ENCODE measurements at places on chromosomes 3 and 15. TPM values are rescaled to one million over a fixed set of nuclear protein-coding genes. Genes with fewer than 3 reads are reported as not detected.
A peak's percentile ranks its signal among the peaks of the same experiment; 100 is the strongest.

ZXDC gene
- total RNA-seq = 29.8 TPM

- DNase-seq = peak; percentile 28
These were observed 109.6 kb downstream of the ADCY5 start for GRCh38 chr3:123339302-123339701.

GRCh38 chr3:73656241-73656890 is 31.6 kb upstream of the PDZRN3 start:
- DNase-seq = no peak

- DNase-seq = no peak
These were observed 125.8 kb downstream of the LPP start for GRCh38 chr3:188279502-188280335.

CCDC33 gene
- 4.7 TPM for total RNA-seq

GRCh38 chr15:90334304-90334731 is 17.8 kb upstream of the ZNF774 start:
- DNase-seq = no peak

- DNase-seq = no peak
These were observed 564.5 kb upstream of the ADAMTS9 start for GRCh38 chr3:65252266-65252665.

DNA sequence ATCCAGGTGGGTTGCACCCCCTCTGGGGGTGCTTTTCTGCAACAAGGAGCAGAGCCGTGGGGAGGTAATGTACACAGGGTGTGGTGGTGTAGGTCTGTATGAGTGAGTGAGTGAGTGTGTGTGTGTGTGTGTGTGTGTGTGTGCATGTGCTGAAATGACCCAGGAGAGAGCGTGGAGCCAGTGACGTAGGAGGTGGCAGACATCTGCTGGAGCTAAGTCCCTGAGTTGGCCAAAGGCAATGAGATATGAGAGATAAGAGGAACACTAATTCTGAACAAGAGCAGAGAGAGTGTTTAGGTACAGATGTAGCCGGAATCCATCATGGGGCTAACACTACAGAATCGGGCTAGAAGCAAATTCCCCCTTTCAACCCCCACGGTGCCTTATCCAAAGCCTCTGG is 27.6 kb downstream of the BDH1 start:
- DNase-seq = peak; percentile 75

STRA6 gene
- 26.2 TPM for total RNA-seq

GRCh38 chr15:22265056-22265945 is 185.0 kb downstream of the OR4M2 start:
- DNase-seq = no peak

- no peak for DNase-seq
These were observed 142.6 kb downstream of the PLCH1 start for GRCh38 chr3:155602307-155602706.

GRCh38 chr15:73771385-73772045 is 18.4 kb upstream of the INSYN1 start:
- DNase-seq = peak; percentile 78

TMEM202 gene
- total RNA-seq = not detected

DNA sequence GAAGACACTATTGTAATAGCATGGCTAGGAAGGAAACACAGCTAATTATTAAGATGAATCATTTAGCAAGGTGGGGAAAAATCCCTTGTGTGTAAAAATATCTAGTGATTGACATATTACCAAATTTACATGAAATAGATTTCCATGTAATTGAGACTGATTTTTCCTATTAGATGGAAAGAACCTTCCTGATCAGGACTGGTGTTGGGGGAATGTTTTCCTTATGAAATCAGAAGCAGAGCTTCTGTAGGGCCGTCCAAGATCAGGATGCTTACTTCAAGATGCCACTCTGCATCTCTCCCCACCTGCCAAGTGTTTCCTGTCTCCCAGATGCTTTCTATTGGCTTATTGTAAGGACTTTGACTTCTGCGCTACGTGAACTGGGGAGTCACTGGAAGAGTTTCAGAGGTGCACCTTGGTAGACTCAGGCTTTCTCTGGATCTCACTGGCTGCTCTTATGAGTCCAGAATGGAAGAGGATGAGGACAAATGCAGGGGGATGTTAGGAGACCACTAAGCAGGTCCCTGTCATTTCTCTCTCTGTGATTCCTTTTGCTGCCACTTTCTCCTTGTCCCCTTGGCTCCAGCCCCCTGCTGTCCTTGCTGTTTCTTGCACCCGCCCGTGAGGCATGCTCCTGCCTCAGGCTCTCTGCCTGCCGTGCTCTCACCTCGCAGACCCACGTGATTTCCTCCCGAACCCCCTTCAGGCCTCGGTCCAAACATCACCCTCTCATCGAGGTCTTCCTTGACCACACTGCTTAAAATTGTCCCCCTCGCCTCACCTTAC is 30.1 kb downstream of the BTD start:
- no peak for DNase-seq

- peak; percentile 68 for DNase-seq
These were observed 14.9 kb downstream of the ACOX2 start for GRCh38 chr3:58521917-58522631.

CPB1 gene
- not detected for total RNA-seq

DNA sequence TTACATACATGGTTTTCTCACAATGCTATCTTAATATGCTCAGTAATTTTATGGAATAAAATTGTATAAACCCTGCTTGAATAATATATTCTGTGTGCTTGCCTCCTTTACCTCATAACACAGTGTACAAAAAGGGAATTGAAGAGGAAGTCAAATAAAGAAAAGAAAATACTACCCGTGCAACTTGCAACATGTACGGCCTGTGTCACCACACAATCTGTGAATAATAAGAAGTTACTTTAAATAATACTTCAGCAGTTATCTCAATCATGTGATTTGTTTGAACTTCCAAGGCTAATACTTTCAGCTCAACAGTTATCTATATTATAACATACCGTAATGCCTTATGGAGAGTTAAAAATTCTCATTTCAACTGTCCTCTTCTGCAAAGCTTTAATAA is 58.1 kb upstream of the SATB1 start:
- no peak for DNase-seq

DNA sequence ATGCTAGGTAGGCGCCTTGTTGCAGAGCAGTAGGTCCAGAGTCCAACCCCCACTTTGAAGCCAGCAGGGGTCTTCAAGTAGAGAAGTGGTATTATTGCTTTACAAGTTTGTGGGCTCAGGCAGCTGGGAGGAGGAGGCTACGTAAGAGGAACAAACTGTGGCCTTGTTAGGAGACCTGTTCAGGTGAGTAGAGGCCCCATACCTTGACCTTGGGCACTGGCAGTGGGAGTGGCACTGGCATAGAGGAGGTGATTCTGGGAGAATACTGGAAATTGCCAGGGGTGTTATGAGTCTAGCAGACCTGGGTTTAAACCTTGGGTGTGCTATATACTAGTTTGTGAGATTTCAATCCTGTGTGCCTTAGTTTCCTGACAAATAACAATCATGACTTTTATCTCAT is 34.6 kb upstream of the SCAANT1 start:
- no peak for DNase-seq

DNA sequence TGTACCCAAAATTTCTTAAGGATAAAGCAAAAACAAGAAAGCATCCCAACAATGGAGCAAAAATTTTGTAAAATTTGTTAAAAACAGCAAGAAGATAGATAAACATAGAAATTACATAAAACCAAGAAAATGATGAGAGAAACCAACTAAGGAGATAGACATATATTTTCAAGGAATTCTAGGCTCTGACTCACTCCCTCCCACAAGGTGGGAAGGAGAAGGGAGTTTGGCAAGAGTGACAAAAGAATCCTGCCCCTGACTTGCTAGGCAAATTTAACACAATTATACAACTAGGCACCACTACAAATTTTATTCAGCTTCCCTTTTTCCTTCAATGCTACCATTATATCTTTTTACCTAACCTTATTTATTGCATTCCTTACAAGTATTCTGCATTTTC is 70.9 kb downstream of the MYO9A start:
- DNase-seq = no peak

DNA sequence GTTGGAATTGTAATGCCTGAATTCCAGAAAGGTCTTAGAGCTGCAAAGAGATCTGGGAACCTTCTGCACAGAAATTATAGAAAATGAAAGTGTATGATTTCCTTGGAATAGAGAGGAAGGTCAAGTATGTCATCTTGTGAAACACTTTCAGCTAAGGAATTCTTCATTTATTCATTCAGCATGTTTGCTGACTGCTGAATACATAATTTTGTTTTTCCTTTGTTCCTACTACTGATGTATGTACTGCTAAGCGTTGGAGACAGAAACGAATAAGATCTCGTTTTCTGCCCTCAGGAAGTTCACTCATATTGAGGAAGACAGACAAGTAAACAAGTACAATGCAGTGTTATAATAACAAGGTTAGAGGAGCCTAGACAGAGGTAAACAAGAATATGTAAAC is 14.3 kb upstream of the IL20RB start:
- no peak for DNase-seq

- no peak for DNase-seq
These were observed 151.0 kb downstream of the CD47 start for GRCh38 chr3:107939691-107940442.

TYRO3 gene
- total RNA-seq = 218 TPM

FAM131A gene
- 18.3 TPM for total RNA-seq

- DNase-seq = no peak
These were observed 1.6 kb upstream of the FOXP1 start for GRCh38 chr3:71585131-71585530.

LARP6 gene
- total RNA-seq = 23.1 TPM

- no peak for DNase-seq
These were observed 487.6 kb downstream of the NAALADL2 start for GRCh38 chr3:175346573-175347356.

All from endodermal cell (in vitro differentiated cells).